Adrenal gland (tissue), 19 donors: ENCODE measurements at places on chromosomes 5 and 9.

GRCh38 chr9:137107312-137107921 lies 7.1 kb downstream of the DPP7 start:
- no peaks in the 10 kb centered on the region for H3K27me3 ChIP-seq
- H3K36me3 ChIP-seq = no peaks in the 10 kb centered on the region
- no peak for DNase-seq
- no peak overlapping the region for H3K27ac ChIP-seq

DNA sequence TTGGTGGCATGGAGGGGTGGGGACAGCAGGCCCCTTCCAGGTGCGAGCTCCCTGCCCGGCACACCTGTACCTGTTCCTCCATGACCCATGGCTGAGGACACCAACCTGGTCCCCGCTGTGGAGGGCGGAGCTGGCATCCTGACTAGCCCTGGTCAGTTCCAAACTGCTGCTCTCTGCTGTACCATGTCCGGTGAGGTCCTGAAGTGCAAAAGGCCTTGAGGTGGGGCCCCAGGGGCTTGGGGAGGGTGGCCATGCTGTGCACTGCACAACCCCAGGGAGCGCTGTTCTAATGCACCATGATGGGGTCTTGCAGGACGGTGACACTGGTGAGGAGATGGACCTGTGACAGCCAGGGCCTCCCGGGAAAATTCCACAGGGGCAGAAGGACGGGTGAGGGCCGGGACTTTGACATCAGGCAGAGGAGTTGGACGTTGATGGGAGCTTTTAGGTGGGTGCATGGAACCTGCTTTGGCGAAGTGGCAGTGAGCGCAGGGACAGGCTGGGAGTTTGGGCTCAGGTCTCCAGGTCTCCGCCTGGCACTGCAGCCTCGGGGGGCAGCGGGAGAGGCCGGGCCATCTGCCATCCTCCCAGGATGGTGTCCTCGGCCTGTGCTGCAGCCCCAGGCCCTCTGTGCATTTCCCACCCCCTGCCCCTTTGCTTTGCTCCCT lies 38.9 kb downstream of the COL5A1 start:
- H3K4me1 ChIP-seq = no peaks in the 10 kb centered on the region
- DNase-seq = no peak
- H3K27me3 ChIP-seq = no peaks in the 10 kb centered on the region
- no peaks in the 10 kb centered on the region for H3K36me3 ChIP-seq

GRCh38 chr9:82020331-82020730 lies 31.8 kb downstream of the SPATA31D1 start:
- H3K4me1 ChIP-seq = peaks cover 3% of the 10 kb centered on the region
- H3K36me3 ChIP-seq = no peaks in the 10 kb centered on the region
- H3K4me3 ChIP-seq = no peak overlapping the region
- no peaks in the 10 kb centered on the region for H3K27me3 ChIP-seq
- H3K27ac ChIP-seq = no peak overlapping the region
- DNase-seq = no peak

GRCh38 chr5:171484460-171484899 lies 65.0 kb downstream of the FGF18 start:
- DNase-seq = peak; percentile 33
- no peak overlapping the region for H3K4me3 ChIP-seq
- H3K4me1 ChIP-seq = no peaks in the 10 kb centered on the region
- H3K36me3 ChIP-seq = no peaks in the 10 kb centered on the region
- no peak overlapping the region for H3K27ac ChIP-seq
- no peaks in the 10 kb centered on the region for H3K27me3 ChIP-seq

- no peaks in the 10 kb centered on the region for H3K36me3 ChIP-seq
- no peaks in the 10 kb centered on the region for H3K4me1 ChIP-seq
- DNase-seq = no peak
- H3K27me3 ChIP-seq = no peaks in the 10 kb centered on the region
Measured at GRCh38 chr9:104456831-104457230, 47.2 kb upstream of the OR13F1 start.

DNA sequence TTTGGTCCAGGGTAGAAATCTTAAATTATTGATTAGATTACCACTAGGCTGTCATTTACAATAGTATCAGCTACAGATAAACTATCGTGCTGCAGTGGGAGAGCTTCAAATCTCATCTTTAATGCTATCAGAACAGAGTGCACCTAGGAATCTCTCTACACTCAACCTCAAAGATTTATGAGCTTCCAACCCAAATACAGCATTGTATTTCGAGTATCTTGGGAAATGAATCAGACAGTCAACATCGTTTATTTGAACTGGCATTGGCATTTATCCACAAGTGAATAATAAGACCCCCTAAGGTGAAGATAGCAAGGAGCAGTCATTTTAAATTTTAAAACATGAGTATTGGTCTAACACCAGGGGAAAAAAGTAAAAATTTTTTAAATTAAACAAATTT lies 1203.2 kb downstream of the CDH12 start:
- no peaks in the 10 kb centered on the region for H3K36me3 ChIP-seq
- no peak overlapping the region for H3K27ac ChIP-seq
- no peak for DNase-seq
- no peak overlapping the region for H3K4me3 ChIP-seq
- no peaks in the 10 kb centered on the region for H3K27me3 ChIP-seq
- no peaks in the 10 kb centered on the region for H3K4me1 ChIP-seq
